ENCODE measurements at places on chromosomes 12 and 14.

DNA sequence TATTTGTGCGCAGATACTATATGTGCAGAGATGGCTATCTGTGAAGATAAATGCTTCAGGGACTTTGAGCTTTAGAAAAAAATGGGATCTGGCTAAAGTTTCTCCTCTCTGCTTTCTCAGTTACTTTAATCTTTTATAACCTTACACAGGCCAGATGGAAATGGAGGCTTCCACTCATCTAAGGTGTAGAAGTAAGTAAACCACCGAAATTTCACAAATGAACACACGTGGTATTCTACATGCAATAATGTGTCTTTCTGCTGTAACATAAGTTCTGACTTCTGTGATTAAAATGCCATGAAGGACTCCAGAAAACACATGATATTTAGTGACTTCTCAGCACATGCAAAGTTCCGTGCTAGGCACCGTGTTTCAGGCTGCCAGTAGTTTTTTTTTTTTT lies 99.1 kb upstream of the FOXN3 start:
- DNase-seq = no peak

- DNase-seq = no peak
Observed at GRCh38 chr14:24784981-24785380, 151.0 kb upstream of the GZMB start.

DNA sequence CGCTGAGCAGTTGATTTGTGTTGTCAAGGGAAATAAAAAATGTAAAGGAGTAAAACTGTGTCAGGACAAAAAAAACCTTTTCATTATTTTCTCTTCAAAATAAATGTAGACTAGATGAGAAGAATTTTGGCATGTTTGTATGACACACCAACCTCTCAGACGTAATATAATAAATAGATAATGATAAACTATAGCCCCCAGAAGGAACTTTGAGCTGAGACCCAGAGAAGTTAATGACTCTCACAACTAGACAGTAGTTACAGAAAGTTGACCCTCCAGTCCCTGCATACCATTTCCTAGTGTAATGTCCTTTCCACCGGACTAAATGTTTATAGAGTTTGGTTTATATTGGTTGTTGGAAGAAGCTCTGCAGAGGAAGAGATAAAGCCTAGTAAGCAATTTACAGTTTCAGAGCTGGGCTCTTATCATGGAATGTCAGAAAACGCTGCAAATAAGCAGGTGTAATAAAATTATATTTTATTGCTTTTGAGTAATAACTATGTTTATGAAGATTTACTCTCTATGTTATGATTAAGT lies 97.3 kb downstream of the TRHDE start:
- no peak for DNase-seq

GRCh38 chr12:144650-145284 lies 69.2 kb downstream of the SLC6A12 start:
- no peak for DNase-seq

- no peak for DNase-seq
Observed at GRCh38 chr12:119069147-119069642, 87.9 kb downstream of the SRRM4 start.

DNA sequence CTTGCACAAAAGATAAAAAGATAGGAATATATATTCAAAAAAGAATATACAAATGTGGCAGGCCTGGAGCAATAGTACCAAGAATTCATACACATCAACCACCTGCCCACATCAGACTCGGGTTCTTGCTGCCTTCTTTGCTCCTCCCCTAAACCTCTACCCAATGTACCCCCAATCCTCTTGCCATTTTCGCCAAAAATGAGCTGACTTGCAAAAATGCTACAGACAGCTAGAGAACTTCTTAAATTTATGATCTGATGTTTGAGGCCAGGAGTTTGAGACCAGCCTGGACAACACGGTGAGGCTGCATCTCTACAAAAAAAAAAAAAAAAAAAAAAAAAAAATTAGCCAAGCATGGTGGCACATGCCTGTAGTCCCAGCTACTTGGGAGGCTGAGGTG lies 42.9 kb upstream of the SAV1 start:
- DNase-seq = no peak

GRCh38 chr14:71452987-71453386 lies 479.2 kb upstream of the RGS6 start:
- no peak for DNase-seq

- DNase-seq = no peak
Observed at GRCh38 chr12:76356071-76356470, 7.9 kb upstream of the BBS10 start.

DNA sequence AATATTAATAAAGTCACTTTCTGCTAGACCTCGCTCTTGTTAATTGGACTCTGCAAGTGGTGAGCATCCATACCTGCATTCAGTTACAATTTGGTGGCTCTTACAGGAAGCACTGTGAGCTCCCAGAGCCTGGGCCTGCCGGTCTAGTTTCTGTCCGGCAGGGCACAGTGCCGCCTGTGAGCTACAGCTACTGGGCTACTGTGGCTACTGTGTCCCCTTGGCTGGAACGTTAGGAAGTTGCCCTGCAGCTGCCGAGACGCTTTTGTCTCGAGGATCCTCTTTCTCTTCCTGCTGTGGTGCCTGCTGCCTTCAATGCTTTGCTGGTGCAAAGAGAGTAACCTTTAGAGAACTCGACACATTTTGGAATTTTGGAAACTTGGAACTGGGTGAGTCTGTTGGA lies 44.6 kb upstream of the PTGDR start:
- DNase-seq = no peak

GRCh38 chr12:128891856-128892255 lies 38.6 kb downstream of the GLT1D1 start:
- no peak for DNase-seq

DNA sequence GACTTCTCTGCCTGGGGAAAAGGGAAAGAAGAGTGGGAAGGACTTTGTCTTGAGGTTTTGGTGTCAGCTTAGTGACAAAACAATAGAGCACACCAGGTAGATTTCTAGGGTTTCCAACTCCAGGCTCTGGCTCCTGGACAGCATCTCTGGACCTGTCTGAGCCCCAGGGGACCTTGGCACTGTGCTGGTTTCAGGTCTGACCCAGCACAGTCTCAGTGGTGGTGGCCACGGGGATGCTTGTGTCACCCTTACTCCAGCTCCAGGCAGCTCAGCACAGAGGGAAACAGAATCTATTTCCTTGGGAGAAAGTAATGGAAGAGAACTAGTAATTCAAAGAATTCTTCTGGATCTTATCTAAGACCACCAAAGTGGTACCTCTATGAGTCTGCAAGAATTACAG lies 11.1 kb upstream of the CKAP4 start:
- DNase-seq = no peak

DNA sequence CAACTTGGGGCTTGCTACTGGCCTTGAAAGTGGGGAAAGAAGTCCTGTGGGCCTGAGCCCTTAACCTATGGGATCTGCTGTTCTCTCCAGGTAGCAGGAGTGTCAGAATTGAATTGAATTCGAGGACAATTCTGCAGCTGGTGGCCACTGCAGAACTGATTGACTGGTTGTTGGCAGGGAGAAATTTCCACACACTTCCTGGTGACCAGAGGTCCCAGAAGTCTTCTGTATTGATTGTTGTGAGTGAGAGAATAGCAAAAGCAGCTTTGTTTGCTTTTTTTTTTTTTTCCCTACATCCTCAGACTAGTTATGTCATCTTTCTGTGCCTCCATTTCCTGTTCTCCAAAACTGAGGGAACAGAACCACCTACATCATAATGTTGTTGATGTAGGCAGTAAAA lies 64.1 kb downstream of the PRICKLE1 start:
- DNase-seq = no peak

GRCh38 chr12:59736359-59736758 lies 140.5 kb downstream of the SLC16A7 start:
- no peak for DNase-seq

GRCh38 chr12:57817261-57817989 lies 1.1 kb downstream of the AVIL start:
- DNase-seq = no peak

DNA sequence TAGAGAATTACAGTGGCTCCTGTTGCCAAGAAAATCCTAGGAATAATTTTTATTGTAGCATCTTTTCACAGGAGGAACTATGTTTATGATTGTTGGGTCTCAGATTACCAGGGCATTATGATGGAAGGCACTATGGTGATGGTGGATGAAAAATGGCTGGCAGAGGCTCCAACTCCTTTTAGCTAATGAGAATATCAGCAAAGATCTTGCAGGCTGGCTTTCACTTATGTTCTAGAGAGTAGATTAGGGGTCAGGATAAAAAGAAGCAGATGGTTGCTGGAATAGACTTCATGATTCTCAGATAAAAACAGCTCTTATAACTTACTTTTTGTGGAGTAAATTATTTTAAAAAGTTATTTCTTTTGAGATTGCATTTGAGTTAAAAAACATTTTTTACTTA lies 501.9 kb downstream of the TRHDE start:
- no peak for DNase-seq
